Caudate nucleus (tissue), 63 donors: ENCODE measurements at places on chromosomes 4 and X.
A peak's percentile ranks its signal among the peaks of the same experiment; 100 is the strongest.

GRCh38 chrX:147912093-147912801 lies 528 bp downstream of the FMR1 start:
- peak; percentile 0 for DNase-seq

- no peak for DNase-seq
These were observed 281.3 kb downstream of the IDS start for GRCh38 chrX:149223854-149224253.

GRCh38 chr4:138611017-138611416 lies 368.9 kb upstream of the SLC7A11 start:
- DNase-seq: no peak

GRCh38 chrX:1261285-1261684 lies 7.3 kb upstream of the CSF2RA start:
- DNase-seq: no peak

DNA sequence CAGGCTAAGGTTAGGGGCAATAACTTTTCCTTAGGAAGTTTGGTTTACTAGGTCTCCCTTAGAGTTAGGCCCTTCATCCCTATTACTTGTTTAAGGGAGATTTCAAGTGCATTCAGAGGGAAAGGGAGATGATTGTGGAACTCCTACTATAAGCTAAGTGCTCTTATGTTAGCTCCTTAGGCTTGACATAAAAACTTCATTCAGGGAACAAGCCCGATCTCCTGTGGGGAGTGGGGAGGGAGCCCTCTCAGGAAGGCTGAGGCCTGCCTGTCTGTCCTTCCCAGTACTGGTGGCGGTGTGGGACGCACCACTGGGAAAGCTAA lies 8.0 kb downstream of the KLF3 start:
- DNase-seq: no peak

DNA sequence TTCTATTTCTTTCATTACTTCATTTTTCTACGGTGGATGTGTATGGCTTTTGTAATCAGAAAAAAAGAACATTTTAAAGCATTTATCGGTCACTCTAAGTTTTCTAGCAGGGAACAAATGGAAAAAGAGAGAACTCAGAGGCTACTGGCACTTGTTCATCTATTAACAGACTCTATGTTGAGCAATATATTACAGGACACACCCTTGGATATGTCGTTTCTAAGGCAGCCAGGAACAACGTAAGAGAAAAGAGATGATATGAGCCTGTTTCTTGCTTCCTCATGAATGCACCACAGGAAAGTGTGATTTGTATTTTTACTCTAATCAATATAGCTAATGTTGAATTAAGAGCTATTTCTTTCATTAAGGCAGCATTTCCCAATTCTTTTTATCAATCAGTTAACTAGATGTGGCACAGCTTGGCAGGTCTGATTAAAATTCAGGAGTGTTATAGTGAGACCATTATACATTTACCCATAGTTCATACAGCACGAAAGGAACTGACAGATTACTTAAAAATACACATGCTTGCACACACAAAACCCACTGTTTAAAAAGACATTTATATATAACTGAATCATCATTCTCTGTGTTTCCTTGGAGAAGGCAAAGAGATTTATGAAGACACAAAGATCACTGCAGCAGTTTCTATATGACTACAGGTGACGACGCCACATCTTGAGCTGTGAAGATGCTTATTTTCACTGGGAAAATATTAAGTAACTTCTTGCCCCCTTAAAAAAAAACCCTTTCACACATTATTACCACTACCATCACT lies 13.0 kb downstream of the RAB9B start:
- DNase-seq: no peak

GRCh38 chr4:129254126-129254525 lies 158.2 kb downstream of the C4orf33 start:
- DNase-seq: no peak

DNA sequence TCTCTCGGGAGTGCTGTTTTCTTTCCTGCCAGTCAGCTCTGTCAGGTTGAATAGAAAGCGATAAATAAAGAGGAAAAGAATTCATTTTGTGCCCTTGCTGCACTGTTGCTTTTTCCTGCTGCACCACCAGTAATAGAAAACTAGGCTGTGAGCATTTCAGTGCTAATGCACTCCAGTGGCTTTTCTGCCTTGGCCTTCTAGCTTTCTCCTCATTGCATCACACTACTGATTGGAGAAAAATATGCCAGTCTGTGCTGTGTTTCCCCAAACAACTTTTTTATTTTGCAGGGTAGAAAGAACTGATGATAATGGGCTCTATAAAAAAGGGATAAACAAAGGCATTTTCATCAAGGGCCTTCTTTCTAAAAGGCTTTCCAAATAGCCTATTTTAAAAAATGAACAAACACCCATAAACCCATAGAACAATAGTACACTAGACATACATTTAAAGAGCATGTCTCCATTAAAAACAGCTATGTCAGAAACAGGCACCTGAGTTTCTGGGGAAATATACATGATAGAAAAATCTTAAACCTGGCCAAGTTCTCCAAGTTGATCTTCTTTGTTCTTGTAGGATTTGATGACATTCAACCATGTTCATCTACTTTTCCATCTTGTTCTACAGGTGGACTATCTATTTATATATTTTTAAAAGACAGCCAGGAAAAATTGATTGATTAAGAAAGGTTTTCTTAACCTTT lies 86.3 kb downstream of the GPRIN3 start:
- no peak for DNase-seq

DNA sequence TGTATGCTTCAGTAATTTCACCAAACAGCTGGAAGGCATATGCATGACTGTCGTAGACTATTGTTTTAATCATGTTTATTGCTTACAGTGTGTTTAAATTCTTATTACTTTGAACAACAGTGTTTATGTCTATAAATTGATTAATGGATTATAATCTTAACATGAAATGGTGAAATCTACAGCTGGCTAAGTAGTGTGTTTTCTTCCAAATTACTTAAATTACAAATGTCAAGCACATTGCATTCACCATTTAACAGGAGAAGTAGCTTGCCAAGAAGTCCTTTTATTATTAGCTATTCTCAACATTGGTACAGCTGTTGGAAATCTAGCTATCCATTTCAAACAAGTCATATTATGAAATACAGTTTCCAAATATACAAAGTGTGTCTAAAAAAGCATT lies 849.3 kb upstream of the PCDH10 start:
- DNase-seq: no peak

- DNase-seq: no peak
These were observed 2.6 kb upstream of the APBB2 start for GRCh38 chr4:41217020-41217333.

DNA sequence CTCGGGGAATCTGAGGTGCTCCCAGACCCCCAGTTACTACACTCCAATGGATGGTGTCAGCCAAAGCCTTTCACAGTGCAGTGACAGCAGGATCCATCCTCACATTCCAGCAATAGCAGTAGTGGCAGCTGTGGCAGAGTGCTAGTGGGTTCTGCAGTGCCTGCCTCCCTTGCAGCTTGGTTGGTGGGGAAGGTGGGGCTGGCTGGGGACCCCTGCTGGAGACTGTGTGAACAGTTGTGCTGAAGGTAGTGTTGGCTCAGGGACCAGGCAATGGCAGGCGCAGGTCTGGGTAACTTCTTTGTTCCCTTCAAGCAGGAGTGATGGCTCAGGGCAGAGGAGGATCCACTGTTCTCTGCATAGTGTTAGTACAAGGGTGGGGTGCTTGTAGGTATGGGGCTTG lies 343.7 kb upstream of the TRAM1L1 start:
- DNase-seq: no peak

- no peak for DNase-seq
These were observed 1761.0 kb downstream of the STIM2 start for GRCh38 chr4:28621591-28621990.

GRCh38 chrX:87664381-87664780 lies 146.8 kb downstream of the KLHL4 start:
- DNase-seq: no peak

DNA sequence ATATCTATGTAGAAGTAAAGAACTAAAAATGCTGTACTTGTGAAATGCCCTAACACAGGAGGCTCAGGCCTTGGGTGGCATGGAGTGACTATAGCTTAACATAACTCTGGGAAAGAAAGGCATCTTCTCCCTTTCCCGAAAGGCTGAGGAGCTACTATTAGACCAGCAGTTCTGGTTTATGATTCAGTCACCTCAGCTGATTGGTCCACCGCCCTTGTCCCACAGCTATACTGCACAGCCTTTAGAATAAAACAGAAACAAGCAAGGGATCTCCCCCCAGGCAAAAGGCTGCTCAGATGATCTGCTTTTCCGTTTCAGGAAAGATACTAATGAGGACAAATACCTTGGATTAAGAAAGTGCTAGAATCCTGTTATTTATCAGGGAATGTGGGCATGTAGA lies 171.3 kb downstream of the SNCA start:
- DNase-seq: no peak

DNA sequence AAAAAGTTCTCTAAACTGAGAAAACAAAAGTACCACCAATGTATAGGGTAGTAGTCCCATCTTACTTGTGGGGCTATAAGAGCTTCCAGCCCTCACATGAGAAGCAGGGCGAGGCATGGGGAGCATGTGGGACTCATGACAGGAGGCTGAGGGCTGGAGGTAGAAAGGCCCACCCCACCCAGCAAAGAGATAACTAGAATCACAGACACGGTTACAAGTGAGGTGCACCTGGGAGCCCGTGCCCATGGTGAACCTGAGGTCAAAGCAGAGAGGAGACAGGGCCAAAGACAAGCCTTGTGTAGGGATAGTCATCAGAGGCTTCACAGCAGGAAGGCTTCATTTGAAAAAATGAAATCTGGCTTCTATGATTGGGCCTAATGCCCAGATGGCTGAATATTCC lies 55.4 kb downstream of the TTC29 start:
- no peak for DNase-seq

DNA sequence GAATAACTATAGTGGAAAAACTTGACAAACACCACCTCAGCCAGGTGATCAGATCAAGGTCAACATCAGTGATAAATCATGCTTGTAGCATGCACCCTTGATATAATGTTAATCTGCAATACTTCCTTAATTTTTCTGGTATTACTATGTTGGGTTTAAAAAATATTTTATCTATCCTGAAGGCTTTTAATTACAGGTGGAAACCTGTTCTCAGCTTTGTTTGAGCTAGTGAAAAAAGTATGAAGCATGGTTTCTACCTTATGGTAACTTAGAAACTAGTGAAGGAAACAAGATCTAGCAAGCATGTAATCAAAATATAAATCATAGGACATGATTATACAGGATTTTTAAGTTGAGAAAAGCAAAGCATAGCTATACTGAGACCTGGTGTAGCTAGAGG lies 26.6 kb downstream of the MAOA start:
- no peak for DNase-seq

DNA sequence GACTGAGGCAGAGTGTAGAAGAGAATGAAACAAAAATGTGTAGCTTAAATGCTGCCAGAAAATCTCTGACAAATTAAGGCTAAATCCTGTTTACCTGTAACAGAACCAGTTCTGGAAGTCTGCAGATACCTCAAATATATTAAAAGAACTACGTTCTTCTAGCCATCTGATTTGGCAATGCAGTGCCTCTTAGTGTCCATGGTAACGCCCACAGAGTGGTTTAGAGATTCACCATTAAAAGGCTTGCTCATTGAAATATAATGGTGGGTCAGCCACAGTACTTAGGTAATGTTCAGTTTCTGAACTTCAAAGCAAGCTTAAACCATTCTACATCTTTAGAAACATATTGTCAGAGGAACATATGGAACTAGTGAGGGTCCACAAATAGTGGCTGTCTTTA lies 23.2 kb upstream of the LUZP4 start:
- DNase-seq: no peak

GRCh38 chr4:83216959-83217683 lies 67.5 kb downstream of the COQ2 start:
- DNase-seq: no peak

DNA sequence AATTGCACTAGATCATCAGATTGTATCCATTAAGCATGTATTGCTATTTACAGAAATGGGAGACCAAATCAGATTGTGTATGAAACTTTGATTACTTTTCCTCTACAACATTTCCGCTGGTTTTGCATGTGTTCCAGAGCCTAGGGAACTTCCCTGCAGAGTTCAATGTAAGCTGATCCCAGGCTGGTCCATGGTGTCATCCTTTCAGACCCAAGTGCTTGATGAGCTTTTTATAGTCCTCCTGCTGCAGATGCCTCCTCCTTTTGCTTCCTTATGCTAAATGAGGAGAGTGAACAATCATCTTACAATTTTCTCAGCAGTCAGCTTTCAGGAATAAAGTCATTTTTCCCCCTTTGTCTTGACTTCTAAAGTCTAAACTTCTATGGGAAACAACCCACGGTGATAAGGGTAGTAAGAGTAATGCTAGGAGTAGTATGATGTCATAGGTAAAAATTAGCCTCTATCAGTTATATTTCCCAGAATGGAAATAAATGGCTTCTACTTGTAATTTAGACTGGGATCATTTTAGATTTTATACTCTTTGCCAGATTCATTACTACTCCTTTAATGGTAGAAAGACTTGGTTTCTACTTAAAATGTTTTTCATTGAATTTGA lies 55.1 kb upstream of the SLC4A4 start:
- DNase-seq: no peak

- DNase-seq: no peak
These were observed 50.7 kb downstream of the MAP7D3 start for GRCh38 chrX:136200466-136200865.

DNA sequence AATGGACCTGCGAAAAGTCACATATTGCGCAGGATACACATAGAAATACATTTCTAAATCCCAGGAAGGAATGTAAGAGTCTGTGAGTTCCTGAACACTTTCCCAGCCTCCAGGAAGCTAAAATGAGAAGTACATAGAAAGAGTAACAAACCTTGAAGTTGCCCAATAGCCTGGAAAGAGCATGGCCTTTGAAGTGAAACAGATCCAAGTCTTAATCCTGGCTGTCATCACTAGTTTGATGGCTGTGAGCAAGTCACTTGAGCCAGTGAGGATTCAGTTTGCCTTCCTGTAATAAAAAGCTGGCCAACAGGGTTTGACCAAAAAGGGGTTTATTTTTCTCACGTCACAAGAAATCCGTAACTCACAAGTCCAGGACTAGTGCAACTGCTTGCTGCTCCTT lies 69.8 kb downstream of the ARHGEF38 start:
- DNase-seq: no peak

DNA sequence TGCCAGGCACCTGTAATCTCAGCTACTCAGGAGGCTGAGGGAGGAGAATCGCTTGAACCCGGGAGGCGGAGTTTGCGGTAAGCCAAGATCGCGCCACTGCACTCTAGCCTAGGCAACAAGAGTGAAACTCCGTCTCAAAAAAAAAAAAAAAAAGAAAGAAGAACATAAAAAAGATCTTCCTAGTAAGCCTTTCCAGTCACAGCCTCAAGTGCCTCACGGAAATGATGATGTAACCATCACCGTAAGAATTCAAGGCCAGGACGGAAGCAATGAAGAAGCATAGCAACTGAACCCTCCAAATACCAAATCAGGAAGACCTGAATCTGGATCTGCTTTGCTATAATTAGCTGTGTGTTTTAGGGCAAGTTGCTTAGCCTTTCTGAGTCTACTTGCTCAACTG lies 28.8 kb downstream of the RBM47 start:
- DNase-seq: no peak

- DNase-seq: no peak
These were observed at the start of gene AREG for GRCh38 chr4:74444891-74445642. AREG (plus strand) TSS chr4:74445136; CDS start chr4:74445346, 210 bp downstream.
